ENCODE measurements at places on chromosomes 6 and 20. TPM values are rescaled to one million over a fixed set of nuclear protein-coding genes. Genes with fewer than 3 reads are reported as not detected.

DNA sequence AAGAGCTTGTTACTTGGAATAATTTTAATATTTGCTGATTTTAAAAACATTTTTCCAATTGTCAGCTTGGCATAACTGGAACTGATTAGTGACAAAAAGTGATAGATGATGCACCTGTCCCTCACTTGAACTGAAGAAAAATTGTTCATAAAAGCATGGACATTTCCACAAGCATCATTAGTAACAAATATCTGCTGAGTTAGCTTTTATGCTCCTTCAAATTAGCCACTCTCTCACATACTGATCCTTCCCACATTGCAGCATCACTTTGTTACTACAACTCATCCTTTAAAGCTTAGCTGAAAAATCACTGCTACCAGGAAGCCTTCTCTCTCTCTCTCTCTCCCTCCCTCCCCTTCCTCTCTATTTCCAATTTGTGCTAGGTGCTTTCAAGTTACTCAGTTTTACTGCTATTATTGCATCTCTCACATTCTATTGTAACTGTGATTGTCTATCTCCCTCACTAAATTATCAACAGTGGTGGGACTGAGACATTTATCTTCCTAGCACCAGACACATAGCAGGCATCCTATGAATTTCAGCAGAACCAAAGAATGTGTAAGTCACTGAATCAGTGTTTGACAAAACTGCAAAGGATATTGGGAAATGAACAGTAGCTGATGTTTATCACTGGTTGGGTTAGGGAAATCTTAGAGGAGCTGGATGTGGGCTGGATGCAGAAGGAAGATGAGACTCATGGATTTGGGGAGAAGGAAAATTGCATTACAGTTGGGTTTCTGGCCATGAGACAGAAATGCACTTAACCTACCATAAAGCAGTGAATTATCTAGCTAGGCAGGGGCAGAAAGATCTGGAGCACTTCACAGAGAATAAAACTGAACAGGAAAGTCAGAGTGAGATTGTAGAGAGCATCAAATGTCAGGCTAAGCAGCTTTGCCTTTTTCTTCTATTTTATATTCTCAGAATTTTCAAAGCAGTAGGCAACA is 128.4 kb upstream of the PLN start:
- no peak for DNase-seq

The BPIFA1 gene
- total RNA-seq, result not detected

The RIPPLY2 gene
- total RNA-seq, result not detected

- DNase-seq, result no peak
These were observed 71.4 kb downstream of the ARID1B start for GRCh38 chr6:156848533-156848932.

Data from Caki2 (cell line).